ENCODE measurements at places on chromosomes 4 and X.
A peak's percentile ranks its signal among the peaks of the same experiment; 100 is the strongest.

DNA sequence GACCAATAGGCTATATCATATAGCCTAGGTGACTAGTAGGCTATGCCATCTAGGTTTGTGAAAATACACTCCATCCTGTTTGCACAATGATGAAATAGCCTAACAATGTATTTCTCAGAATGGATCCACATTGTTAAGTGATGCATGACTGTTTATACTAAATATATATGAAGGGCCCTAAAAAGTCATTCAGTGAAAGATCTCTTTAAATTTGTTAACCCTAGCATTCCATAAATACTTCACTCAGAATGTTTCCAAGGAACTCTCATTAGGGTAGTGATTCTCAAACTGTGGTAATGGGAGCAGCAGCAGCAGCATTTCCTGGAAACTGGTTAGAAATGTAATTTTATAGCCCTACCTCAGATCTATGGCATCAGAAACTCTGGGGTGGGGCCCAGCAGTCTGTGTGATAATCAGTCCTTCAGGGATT lies 74.9 kb downstream of the PRRG1 start:
- no peaks in the 10 kb centered on the region for H3K36me3 ChIP-seq
- no peak overlapping the region for H3K27ac ChIP-seq
- no peak overlapping the region for H3K4me3 ChIP-seq
- no peaks in the 10 kb centered on the region for H3K27me3 ChIP-seq
- DNase-seq = no peak

DNA sequence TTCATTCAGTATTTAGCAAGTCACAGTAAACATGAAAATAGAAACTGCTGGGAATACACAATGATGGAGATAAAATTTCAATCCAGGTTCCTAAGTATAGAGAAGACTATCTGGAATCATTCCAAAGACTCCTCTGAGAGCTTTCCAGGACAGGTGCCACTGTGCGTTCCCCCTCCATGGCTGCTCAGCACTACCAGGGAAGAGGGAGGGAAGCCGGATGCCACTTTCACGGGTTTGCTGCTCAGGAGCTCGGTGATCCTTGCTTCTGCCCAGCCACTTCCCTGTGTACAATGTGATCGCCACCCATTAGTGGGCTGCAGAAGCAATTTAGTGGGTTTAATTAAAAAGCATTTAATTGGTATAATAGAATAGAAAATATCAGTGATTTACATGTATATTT lies 94.5 kb downstream of the FNIP2 start:
- H3K4me3 ChIP-seq = no peak overlapping the region
- H3K36me3 ChIP-seq = peaks cover 33% of the 10 kb centered on the region
- DNase-seq = no peak
- H3K4me1 ChIP-seq = peaks cover 17% of the 10 kb centered on the region
- H3K27me3 ChIP-seq = no peaks in the 10 kb centered on the region

- no peak overlapping the region for H3K27ac ChIP-seq
- H3K4me3 ChIP-seq = no peak overlapping the region
- no peaks in the 10 kb centered on the region for H3K4me1 ChIP-seq
Measured at GRCh38 chr4:171288816-171289432, 524.3 kb upstream of the GALNTL6 start.

GRCh38 chr4:79429113-79429903 lies 21.3 kb upstream of the GK2 start:
- no peaks in the 10 kb centered on the region for H3K4me1 ChIP-seq
- DNase-seq = no peak
- H3K36me3 ChIP-seq = no peaks in the 10 kb centered on the region
- no peak overlapping the region for H3K27ac ChIP-seq

- DNase-seq = no peak
- H3K27me3 ChIP-seq = peaks cover 12% of the 10 kb centered on the region
- no peak within 1 kb of the TSS for H3K4me3 ChIP-seq
- H3K27ac ChIP-seq = no peak within 1 kb of the TSS
- no peaks in the 10 kb centered on the region for H3K36me3 ChIP-seq
Measured at GRCh38 chr4:163473576-163473975, at the start of gene TKTL2. Gene TKTL2, minus strand, starts transcription at chr4:163473754. Its CDS starts 20 bp downstream, at chr4:163473734.

DNA sequence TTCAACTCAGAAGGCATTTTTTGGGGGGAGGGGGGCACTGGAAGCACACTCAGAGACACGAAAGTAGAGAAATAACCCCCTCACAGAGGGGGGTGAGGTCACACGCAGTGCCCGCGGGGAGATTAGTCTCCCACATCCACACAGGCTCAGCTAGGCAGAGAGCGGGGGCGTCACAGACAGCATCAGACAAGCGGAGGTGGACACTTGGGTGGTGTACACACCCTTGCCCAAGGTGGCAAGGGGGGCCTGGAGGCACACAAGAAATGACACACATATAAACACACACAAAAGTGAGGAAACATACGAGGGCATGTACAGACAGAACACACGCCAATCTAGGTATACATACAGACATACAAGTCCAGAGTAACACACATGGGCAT lies 637 bp upstream of the SYN1 start:
- H3K27me3 ChIP-seq = peaks cover 31% of the 10 kb centered on the region
- peak overlapping the region; percentile 40 for H3K27ac ChIP-seq
- H3K36me3 ChIP-seq = peaks cover 7% of the 10 kb centered on the region
- H3K4me1 ChIP-seq = peaks cover 19% of the 10 kb centered on the region
- H3K4me3 ChIP-seq = no peak overlapping the region
- no peak for DNase-seq

DNA sequence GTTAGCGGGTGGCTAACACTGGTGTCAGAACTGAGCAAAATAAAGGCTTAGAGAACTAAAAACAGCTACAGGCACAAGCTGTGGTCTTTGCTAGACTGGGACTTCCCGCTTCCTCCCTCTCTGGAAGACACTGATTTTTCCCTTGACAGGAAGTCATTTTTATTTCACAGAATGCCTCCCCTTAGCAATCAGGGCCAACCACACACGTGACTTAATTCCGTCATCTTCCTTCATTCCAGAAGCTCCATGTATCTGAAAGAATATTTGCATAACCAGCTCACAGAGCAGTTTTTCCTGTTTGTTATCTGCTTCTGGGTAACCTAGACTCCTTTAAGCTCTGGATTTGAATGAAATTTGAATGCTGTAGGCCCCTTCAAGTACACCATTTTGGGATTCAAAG lies 327.5 kb upstream of the FRG1 start:
- peaks cover 1% of the 10 kb centered on the region for H3K36me3 ChIP-seq
- H3K27ac ChIP-seq = no peak overlapping the region
- no peak for DNase-seq
- H3K4me1 ChIP-seq = no peaks in the 10 kb centered on the region
- no peaks in the 10 kb centered on the region for H3K27me3 ChIP-seq

GRCh38 chr4:158778712-158779111 lies 9.9 kb downstream of the FNIP2 start:
- H3K36me3 ChIP-seq = no peaks in the 10 kb centered on the region
- peaks cover 47% of the 10 kb centered on the region for H3K4me1 ChIP-seq
- no peaks in the 10 kb centered on the region for H3K27me3 ChIP-seq
- H3K4me3 ChIP-seq = no peak overlapping the region
- no peak for DNase-seq

GRCh38 chr4:38958453-38959190 lies 73.6 kb downstream of the TMEM156 start:
- H3K4me3 ChIP-seq = peak overlapping the region; percentile 46
- H3K36me3 ChIP-seq = peaks cover 45% of the 10 kb centered on the region
- peaks cover 62% of the 10 kb centered on the region for H3K4me1 ChIP-seq
- no peaks in the 10 kb centered on the region for H3K27me3 ChIP-seq

- H3K36me3 ChIP-seq = peaks cover 8% of the 10 kb centered on the region
- DNase-seq = no peak
- H3K27ac ChIP-seq = peak overlapping the region; percentile 31
- peaks cover 62% of the 10 kb centered on the region for H3K4me1 ChIP-seq
- no peak overlapping the region for H3K4me3 ChIP-seq
- no peaks in the 10 kb centered on the region for H3K27me3 ChIP-seq
Measured at GRCh38 chrX:46715997-46716396, 42.9 kb downstream of the SLC9A7 start.

DNA sequence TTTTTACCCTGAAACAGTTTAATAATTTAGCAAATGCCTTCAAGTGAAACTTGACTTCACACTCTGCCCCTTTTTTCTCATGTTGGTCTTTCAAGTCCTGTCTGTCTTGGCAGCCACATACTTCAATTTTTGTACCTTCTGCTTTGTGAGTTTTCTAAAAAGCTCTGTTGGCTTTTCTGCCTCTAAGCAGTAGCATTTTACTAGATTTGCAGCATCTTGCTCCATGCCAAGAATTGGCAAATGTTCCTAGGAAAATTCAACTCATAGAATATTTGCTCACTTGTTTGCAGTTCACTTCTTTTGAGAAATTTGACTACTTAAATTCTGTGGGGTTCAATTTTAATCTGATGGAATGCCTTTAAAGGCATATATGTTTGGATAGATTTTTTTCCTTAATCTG lies 59.2 kb downstream of the FAM47A start:
- H3K27ac ChIP-seq = no peak overlapping the region
- H3K4me3 ChIP-seq = no peak overlapping the region
- no peaks in the 10 kb centered on the region for H3K36me3 ChIP-seq
- no peaks in the 10 kb centered on the region for H3K27me3 ChIP-seq
- H3K4me1 ChIP-seq = no peaks in the 10 kb centered on the region
- no peak for DNase-seq

DNA sequence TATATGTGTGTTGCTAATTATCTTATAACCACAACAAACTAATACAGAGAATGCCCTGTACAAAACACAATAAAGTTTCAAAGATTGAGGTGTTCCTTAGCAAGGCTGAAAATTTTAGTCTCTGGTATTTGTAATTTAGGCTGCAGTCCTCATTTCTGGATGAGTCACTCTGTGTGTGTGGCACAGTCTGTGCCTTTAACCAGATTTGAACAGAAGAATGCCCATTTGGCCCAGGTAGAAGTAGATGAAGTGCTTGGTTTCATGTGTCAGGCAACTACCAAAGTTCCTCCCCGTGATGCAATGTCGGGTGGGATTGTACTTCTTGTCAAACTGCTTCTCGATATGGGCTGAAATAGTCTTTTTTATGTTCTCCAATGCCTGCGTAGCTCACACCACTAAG lies 91.6 kb upstream of the H2AZ1 start:
- peaks cover 2% of the 10 kb centered on the region for H3K27me3 ChIP-seq
- no peak overlapping the region for H3K27ac ChIP-seq
- no peak overlapping the region for H3K4me3 ChIP-seq
- no peaks in the 10 kb centered on the region for H3K36me3 ChIP-seq

DNA sequence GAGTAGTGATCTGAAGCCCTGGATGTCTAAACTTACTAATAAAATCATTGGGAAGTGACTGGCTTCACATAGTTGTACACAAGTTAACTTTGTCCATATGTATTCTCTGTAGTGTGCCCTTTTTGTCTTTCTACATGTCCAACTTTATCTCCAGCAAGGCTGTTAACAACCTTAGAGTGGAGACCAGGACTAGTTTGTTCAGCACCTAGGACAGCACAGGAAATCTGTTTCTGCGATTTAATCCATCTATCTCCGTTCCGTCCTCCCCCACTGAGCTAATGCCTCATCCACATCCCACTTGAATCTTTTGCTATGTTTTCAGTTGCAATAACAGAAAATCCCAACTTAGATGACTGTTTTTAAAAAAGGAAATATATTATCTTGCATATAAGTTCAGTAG lies 3.4 kb upstream of the ARR3 start:
- H3K27ac ChIP-seq = no peak overlapping the region
- H3K4me1 ChIP-seq = no peaks in the 10 kb centered on the region
- no peaks in the 10 kb centered on the region for H3K27me3 ChIP-seq

- H3K27me3 ChIP-seq = no peaks in the 10 kb centered on the region
- no peaks in the 10 kb centered on the region for H3K36me3 ChIP-seq
- no peak overlapping the region for H3K4me3 ChIP-seq
Measured at GRCh38 chrX:142804085-142804484, 221.6 kb upstream of the SPANXN4 start.

GRCh38 chrX:136767104-136767941 lies 13.4 kb downstream of the ARHGEF6 start:
- H3K36me3 ChIP-seq = peaks cover 10% of the 10 kb centered on the region
- peaks cover 56% of the 10 kb centered on the region for H3K4me1 ChIP-seq
- H3K4me3 ChIP-seq = peak overlapping the region; percentile 80
- peak overlapping the region; percentile 92 for H3K27ac ChIP-seq

- H3K27me3 ChIP-seq = no peaks in the 10 kb centered on the region
- peaks cover 25% of the 10 kb centered on the region for H3K36me3 ChIP-seq
- H3K4me3 ChIP-seq = no peak overlapping the region
- no peak for DNase-seq
- H3K4me1 ChIP-seq = peaks cover 17% of the 10 kb centered on the region
Measured at GRCh38 chrX:77622672-77623071, 163.3 kb downstream of the ATRX start.

- peaks cover 17% of the 10 kb centered on the region for H3K4me1 ChIP-seq
- H3K27ac ChIP-seq = no peak overlapping the region
- peaks cover 6% of the 10 kb centered on the region for H3K27me3 ChIP-seq
Measured at GRCh38 chrX:149819371-149819770, 37.6 kb downstream of the MAGEA9 start.

GRCh38 chrX:138890491-138890890 lies 179.0 kb upstream of the FGF13 start:
- H3K36me3 ChIP-seq = no peaks in the 10 kb centered on the region
- no peak overlapping the region for H3K4me3 ChIP-seq
- no peak for DNase-seq
- H3K27me3 ChIP-seq = no peaks in the 10 kb centered on the region
- no peak overlapping the region for H3K27ac ChIP-seq

GRCh38 chr4:2340272-2341061 lies 78.0 kb downstream of the ZFYVE28 start:
- no peak overlapping the region for H3K27ac ChIP-seq
- no peaks in the 10 kb centered on the region for H3K36me3 ChIP-seq
- no peak for DNase-seq
- H3K4me3 ChIP-seq = no peak overlapping the region
- peaks cover 4% of the 10 kb centered on the region for H3K27me3 ChIP-seq

DNA sequence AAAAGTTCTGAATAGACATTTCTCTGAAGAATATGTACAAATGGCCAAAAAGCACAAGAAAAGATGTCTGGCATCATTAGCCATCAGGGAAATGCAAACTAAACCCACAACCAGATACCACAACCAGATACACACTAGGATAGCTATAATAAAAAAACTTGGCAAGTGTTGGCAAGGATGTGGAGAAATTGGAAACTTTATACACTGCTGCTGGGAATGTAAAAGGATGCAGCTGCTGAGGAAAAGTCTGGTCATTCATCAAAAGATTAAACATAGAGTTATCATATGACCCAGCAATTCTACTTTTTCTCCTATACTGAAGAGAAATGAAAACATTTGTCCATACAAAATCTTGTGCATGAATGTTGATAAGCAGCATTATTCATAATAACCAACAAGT lies 92.3 kb downstream of the UCHL1 start:
- H3K27me3 ChIP-seq = peaks cover 5% of the 10 kb centered on the region
- H3K27ac ChIP-seq = no peak overlapping the region
- H3K4me1 ChIP-seq = no peaks in the 10 kb centered on the region
- H3K36me3 ChIP-seq = no peaks in the 10 kb centered on the region

DNA sequence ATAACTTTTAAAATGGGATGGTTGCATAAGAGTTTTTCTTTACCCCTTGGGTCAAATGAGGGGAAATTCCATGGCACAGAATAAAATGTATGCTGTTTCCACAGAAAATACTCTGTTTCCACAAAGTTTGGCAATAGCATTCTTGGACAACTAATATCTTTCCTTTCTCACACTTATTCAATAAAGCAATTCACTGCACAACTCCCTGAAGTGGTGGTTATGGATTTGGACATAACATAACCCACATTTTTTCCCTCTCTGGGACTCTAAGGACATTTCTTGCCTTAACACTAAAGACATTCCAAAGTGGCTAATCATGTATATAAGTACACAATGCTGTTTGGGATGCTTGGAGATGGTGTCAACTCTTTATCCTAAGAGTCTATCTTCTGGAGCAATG lies 51.7 kb upstream of the GPM6B start:
- no peak overlapping the region for H3K27ac ChIP-seq
- no peaks in the 10 kb centered on the region for H3K36me3 ChIP-seq
- no peaks in the 10 kb centered on the region for H3K4me1 ChIP-seq
- peaks cover 7% of the 10 kb centered on the region for H3K27me3 ChIP-seq
